ENCODE measurements at places on chromosomes 3 and 15.
A peak's percentile ranks its signal among the peaks of the same experiment; 100 is the strongest.

GRCh38 chr15:66830358-66830757 is 128.3 kb downstream of the SMAD6 start:
- no peak for DNase-seq

GRCh38 chr15:50113187-50113505 is 5.9 kb downstream of the ATP8B4 start:
- no peak for DNase-seq

GRCh38 chr3:12544652-12545472 is 437 bp downstream of the MKRN2OS start:
- DNase-seq = no peak

DNA sequence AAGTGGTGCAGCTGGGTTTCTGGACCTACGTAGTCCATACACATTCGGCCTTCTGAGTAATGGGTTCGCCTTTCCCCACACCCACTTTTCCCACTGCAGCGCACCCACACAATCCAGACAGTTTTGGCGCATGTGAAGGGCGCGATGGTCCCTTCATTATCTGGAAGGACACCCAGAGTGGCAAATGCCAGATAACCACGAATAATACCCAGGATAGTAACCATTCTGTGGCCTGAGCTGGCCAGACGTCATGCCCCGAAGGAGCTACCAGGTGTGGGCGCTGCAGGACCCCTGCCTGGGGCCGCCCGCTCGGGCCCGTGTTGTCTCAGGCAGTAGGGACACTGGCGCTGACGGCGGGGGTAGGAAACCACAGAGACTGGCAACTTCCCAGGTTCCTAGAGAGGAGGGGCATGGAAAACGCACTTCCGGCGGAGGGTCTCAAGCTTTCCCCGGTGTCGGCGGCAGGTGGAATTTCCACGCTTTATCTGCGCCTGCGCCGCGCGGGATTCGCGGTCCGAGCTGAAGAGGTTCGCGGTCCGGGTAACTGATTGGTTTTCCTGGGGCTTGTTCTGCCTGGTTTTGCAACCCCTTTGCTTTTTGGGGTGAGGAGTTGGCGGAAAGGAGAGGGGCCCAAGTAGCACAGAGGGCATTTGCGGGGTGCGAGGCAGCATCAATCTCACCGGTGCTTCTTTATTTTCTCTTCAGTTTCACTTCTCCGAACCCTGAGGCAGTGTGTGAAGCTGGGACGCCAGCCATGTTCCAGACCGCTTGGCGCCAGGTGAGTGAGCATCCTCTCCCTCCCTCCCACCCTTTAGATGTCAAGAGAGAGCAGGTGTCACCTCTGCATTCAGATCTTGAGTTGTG is at the start of gene ZNF620:
ZNF620 (plus strand) TSS at position 441 of the 864 bp plus-strand sequence; CDS start at position 755, 314 bp downstream.
- DNase-seq = peak; percentile 10

- no peak for DNase-seq
Measured at GRCh38 chr3:151216641-151217607, 13.9 kb upstream of the GPR171 start.

DNA sequence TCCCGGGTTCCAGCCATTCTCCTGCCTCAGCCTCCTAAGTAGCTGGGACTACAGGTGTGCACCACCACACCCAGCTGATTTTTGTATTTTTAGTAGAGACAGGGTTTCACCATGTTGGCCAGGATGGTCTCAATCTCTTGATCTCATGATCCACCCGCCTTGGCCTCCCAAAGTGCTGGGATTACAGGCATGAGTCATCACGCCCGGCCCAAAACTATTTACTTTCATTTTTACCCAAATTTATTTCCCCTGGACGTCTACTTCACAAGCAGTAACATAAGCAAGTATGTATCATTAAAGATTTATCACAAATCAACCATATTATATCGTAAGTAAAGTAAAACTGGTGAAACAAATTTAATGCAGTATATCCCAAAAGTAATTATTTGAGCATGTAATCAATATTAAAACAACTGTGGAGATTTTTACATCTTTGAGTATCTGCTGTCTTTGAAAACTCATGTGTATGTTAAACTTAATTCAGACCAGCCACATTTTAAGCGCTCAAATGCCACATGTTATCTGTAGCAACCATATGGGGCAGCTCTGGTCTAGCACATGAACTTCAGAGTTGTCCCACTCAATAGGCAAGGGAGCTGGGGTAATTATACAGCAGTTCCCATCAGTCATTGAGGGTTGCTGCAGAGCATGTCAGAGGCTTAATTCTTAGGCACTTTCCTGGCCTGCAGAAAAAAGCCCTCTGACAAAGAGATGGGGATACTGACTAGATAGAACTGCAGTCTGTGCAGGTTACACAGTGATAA is 185.7 kb upstream of the CTDSPL start:
- no peak for DNase-seq

GRCh38 chr3:183527428-183528379 is 27.8 kb downstream of the KLHL6 start:
- no peak for DNase-seq

GRCh38 chr3:129365296-129366136 is 62.9 kb downstream of the EFCAB12 start:
- DNase-seq = no peak

- DNase-seq = no peak
Measured at GRCh38 chr3:138399766-138400165, 34.6 kb upstream of the ESYT3 start.

GRCh38 chr3:188156056-188156455 is 2.1 kb downstream of the LPP start:
- DNase-seq = no peak

- DNase-seq = no peak
Measured at GRCh38 chr15:25807063-25807462, 56.1 kb downstream of the ATP10A start.

DNA sequence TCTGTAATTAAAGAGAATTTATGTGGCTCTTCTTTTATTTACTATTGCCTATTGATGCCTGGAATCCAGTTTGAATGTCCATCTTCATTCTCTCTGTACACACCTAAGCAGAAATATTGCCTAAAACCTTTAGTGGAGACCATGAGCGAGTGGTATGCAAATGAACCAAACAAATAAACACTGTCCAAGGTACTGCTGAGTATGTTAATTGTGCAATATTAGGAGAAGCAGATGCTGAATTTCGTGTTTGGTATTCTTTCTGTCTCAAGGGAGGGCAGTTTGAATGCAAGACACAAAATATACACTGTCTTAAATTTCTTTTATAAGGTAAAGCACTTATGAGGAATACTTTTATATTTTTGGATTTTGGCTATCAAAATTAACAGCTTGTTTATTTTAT is 440.9 kb downstream of the RBMS3 start:
- no peak for DNase-seq

DNA sequence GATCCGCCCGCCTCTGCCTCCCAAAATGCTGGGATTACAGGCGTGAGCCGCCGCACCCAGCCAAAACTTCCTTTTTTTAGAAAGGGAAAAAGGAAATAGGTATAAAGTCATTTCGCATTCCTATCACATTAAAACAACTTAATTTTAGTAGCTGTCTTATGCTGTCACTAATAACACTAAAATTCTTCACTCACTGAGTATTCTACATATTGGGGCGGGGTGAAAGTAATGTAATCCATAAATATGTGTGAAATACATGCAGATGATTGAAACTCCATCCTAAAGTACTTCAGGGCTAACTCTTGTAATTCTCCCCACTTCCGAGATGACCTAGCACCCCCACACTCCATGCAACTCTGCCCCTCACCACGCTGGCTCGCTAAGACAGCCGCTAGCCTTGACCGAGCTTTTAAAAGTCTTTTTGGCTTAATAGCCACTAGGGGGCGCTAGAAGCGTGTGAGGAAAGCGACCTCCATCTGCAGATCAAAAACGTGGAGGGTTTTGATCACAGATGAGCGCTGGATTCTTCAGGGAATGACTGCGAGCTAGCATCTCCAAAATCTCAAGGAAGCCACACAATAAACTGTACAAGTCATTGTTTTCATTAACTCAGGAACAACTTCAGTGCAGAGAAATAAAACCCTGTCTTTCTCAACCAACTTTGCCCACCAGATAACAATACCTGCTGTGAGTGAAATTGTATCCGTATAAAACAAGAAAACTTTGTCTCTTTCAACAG is 129.3 kb upstream of the IGF1R start:
- peak; percentile 29 for DNase-seq

DNA sequence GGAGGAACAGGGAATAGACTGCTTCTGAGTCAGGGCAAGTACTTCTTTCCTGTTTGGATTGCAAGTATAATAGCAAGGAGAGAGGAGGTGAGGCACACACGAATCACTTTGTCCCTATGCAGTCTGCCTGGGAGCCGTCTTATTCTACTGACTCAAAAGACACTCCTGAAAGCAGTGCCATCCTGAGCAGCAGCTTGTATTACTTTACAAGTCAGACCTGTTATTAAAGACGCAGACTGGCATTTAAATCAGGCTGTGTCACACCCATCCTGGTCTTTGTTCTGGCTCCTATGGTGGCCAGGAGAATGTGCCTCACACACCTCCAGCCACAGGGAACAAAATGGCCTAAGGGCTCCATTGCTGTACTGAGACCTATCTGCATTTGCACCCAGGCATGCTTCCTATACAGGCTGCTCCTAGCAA is 17.9 kb upstream of the SQOR start:
- no peak for DNase-seq

- no peak for DNase-seq
Measured at GRCh38 chr15:70008697-70009290, 88.9 kb downstream of the TLE3 start.

DNA sequence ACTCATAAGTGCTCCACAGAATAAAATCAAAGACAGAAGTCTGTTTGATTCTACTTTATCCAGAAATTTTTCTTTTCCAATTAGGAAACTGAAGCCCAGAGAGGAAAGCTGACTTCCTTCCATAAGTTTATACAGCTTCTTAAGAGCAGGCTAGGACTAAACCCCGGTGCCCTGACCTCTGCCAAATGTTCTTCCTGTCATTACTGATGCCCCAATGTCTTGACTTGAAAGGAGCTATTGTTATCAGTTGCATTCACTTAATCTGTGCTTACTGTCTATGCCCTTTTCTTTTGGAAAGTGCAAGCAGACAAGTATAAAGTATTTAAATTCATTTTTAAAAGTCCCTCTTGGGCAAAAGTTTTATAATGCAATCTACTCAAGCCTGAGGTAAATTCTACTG is 18.1 kb downstream of the CD200 start:
- no peak for DNase-seq

GRCh38 chr3:27216295-27216855 is 152.8 kb downstream of the NEK10 start:
- DNase-seq = no peak

- DNase-seq = no peak
Measured at GRCh38 chr15:63306492-63307073, 29.2 kb downstream of the APH1B start.

GRCh38 chr3:127551178-127551577 is 39.4 kb downstream of the TPRA1 start:
- no peak for DNase-seq

DNA sequence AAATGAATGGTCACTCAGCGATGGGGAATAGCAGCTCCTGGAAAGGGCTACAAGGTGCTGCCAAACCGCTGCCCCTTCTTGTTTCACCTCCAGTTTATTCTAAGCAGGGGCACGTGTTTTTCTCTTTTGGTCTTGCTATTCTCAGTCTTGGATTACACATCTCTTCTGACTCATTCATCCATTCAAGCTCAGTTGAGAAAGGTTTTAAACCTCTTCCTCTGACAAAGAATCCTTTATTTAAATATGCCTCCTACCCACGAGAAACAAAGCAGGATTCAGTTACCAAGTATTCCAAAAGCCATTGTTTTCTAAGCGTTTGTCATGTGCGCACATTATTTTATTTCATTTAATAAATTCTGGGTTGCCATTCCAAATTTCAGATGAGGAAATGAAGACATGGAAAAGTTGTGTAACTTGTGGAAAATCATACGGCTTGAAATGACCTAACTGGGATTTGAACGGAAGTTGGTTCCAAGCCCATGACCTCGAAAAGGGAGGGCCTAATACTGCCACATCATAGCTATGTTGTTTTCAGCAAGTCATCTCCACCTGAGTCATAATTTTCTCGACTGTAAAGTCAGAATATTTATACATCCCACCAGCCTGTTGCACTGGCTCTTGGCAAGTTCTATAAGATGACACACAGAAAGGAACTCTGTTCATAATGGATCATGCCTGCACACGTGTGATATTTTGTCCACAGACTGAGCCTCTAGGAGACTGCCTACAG is 292.0 kb upstream of the SLCO3A1 start:
- DNase-seq = no peak

- no peak for DNase-seq
Measured at GRCh38 chr3:88195951-88196434, 46.2 kb downstream of the C3orf38 start.

- DNase-seq = no peak
Measured at GRCh38 chr3:14143271-14144225, 18.7 kb downstream of the TMEM43 start.

GRCh38 chr3:176149567-176149966 is 1047.7 kb downstream of the TBL1XR1 start:
- DNase-seq = no peak

GRCh38 chr15:74656935-74657535 is 38.8 kb downstream of the EDC3 start:
- DNase-seq = no peak

- DNase-seq = no peak
Measured at GRCh38 chr3:128488636-128488990, 4.4 kb downstream of the GATA2 start.
